ENCODE measurements at places on chromosomes 5 and 9.

- DNase-seq, result no peak
Observed at GRCh38 chr5:158429564-158429963, 570.6 kb upstream of the CLINT1 start.

GRCh38 chr5:6480133-6481051 is 31.7 kb downstream of the UBE2QL1 start:
- DNase-seq, result peak; percentile 3

DNA sequence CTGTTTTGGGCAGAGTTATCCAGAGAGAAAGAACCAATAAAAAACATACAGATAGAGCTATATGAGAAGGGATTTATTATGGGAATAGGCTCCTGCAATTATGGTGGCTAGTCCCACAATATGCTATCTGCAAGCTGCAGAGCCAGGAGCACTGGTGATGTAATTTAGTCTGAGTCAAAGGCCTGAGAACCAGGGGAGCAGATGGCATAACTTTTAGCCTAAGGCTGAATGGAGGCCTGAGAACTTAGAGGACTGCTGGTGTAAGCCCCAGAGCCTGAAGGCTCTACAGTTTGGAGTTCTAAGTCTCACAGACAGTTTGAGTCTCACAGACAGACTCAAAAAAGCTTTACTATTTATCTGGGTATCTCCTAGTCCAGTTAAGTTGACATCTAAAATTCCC is 263.8 kb downstream of the FBXL7 start:
- no peak for DNase-seq

DNA sequence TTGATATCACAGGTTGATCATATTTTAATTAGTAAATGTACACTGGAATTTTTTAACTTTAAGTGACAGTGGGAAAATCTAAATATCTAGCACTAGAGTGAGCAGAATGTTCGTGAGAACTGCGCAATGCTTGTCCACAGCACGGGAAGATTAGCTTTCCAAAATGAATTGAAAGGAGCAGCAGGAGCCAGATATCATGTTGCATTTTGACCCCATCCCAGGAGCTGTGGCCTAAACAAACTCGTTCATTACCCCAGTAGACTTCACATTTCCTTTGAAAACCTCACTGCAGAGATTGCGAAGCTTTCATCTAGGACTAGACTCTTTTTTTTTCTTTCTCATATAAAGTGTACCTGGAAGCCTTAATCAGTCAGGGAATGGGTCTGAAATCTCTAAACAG is 525.8 kb downstream of the CTNND2 start:
- DNase-seq, result no peak

- DNase-seq, result no peak
Observed at GRCh38 chr9:137136881-137137607, 1.9 kb upstream of the GRIN1 start.

DNA sequence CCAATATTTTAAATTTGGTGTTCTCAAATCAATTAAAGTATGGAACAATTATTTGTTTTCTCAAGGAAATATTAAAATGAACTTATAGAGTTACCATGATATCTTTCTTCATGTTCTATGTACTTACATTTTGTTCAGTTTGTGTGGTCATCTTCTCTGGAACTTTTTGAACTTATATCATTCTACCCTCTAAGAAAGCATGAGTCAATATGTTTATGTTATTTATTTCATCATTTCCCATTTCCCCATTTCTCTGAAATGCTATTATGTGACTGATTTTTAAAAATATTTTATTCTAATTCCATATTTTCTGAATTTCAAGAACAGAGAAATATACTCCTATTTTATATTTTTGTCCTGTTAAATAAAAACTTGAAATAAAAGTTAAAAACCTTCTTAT is 123.5 kb upstream of the ACOT12 start:
- no peak for DNase-seq

- DNase-seq, result no peak
Observed at GRCh38 chr5:180352116-180353047, 754 bp downstream of the GFPT2 start.

- DNase-seq, result peak; percentile 57
Observed at GRCh38 chr5:93607367-93608258, 24.6 kb downstream of the NR2F1 start.

DNA sequence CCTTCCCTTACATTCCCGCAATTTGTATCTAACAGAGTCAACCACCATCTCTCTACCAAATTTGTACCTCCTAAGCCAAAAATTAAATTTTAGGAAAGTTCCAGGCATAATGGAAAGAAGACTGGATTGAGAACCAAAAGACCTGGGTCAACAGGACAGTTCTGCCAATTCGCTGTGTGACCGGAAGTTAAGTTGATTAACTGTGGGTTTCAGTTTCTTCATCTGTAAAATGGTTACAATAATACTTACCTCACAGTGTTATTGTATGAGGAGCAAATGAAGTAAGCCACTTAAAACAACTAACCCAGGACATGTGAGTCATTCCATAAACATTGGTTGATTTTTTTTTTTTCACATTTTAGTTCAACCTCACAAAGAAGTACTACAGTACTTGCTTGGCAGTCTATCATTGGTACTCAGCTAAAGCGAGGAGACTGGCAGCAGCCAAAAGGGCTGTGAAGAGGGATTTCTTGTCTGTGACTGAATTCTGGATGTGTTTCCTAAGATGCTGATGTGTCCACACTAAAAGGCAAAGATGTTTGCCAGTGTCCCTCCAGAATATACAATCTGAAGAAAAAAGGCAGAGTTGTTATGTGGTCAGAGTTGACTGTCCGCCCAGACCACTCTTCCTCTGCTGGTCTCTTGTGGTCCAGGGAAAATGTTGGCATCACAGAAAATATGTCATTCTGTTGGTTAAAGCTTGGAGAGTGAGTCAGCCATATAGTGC is 198.6 kb downstream of the TLE1 start:
- no peak for DNase-seq

All from CD4-positive, alpha-beta T cell treated with Interleukin-1 beta for 1 hour (primary cell).